ENCODE measurements at places on chromosomes 12 and 14. TPM values are rescaled to one million over a fixed set of nuclear protein-coding genes. Genes with fewer than 3 reads are reported as not detected.

C12orf50 gene
- total RNA-seq: not detected

KITLG gene
- total RNA-seq: 10.2 TPM

STAC3 gene
- 3.6 TPM for total RNA-seq

TEX22 gene
- 1.3 TPM for total RNA-seq

MMP19 gene
- total RNA-seq: 3.5 TPM

SYCP3 gene
- total RNA-seq: not detected

P2RX7 gene
- total RNA-seq: 5.2 TPM

LRFN5 gene
- total RNA-seq: 8.0 TPM

TSHR gene
- total RNA-seq: 0.84 TPM

NKX2-1 gene
- total RNA-seq: not detected

DNA sequence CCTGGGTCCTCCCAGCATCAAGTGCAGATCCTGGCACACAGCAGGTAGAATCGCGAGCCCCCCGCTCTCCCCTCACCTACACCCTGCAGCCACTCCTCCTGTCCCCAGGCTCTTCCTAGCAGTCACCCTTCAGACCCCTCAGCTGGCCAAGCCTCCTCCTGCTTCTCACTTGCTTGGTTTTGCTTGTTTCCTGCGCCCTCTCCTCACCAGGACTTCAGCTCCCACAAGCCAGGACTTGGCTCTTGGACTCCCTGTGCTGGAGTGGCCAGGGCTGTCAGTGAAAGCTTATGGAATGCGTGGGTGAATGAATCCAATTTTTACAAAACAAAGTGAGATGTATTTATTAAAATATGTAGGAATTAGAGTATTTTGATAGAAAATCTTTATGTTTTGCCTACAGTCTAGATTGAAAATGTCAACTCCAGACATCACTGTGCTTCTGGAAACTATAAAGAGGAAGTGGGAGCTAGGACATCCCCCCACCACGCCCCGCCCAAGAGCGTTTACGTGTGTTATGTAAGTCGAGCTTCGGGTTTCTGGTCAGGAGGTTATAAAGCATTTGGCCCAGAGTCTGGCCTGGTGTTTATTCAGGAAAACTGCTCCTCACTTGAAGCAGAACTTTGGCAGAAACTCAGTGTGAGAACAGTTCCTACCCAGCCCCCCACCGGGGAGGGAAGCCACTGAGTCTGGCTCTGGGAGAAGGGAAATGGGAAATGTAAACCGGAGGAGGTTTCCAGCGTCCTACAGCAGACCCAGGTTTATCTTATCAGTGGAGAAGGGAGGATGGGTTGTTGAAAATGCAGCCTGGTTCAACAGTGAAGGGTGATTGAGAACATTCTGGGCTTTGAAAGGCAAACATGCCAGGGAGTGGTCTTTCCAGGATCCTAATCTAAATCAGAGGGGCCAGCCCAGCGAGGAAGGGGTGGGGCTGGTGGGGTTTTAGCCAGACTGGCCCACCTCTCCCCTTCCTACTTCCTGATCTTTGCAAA lies 8.8 kb downstream of the ALDH2 start:
- DNase-seq: peak; percentile 49

GRCh38 chr14:66234411-66234810 lies 251.8 kb upstream of the CCDC196 start:
- no peak for DNase-seq

- DNase-seq: no peak
These were observed 36.1 kb downstream of the ZFP36L1 start for GRCh38 chr14:68756734-68757133.

GRCh38 chr12:108580531-108580930 lies 17.4 kb downstream of the TMEM119 start:
- DNase-seq: no peak

GRCh38 chr12:119573086-119573485 lies 20.5 kb upstream of the TMEM233 start:
- no peak for DNase-seq

- no peak for DNase-seq
These were observed 57.8 kb upstream of the ACTN1 start for GRCh38 chr14:69036757-69037506.

DNA sequence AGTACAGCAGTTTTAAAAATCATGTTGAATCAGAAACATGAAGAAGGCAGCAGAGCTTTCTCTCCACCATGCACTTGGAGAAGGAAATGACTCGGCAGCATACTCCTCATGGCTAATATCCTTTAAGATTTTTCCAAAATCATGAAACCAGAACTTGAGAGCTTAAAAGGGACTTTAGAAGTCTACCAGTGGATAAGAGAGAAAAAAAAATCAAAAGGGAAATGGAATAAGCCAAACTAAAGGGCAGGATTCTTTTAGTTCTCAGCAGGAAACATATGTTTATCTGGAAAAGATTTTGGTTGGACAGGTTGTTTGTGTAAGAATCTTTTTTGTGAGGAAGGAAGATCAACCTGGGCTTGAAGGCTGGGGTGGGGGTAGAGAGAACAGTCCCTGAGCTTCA lies 111.8 kb downstream of the PRKCH start:
- DNase-seq: no peak

GRCh38 chr12:20815574-20815973 lies 5.1 kb downstream of the SLCO1B3 start:
- DNase-seq: no peak

DNA sequence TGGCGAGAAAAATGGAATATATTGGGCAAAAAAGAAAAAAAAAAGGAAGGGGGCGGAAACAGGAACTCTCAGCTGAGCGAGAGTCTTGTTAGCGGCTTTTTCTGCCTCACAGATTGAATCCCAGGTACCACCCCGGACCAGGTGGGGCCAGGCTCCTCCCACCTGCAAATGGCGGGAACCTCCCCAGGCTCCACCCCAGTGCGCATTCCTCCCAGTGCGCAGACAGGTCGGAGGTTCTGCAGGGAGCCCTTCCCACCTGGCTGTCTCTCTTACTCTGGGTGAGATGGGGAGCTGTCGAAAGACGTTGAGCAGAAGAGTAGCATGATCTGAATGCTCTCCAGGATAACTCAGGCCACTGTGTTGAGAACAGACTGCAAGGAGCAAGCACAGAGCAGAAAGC lies 57.0 kb upstream of the ETV6 start:
- no peak for DNase-seq

DNA sequence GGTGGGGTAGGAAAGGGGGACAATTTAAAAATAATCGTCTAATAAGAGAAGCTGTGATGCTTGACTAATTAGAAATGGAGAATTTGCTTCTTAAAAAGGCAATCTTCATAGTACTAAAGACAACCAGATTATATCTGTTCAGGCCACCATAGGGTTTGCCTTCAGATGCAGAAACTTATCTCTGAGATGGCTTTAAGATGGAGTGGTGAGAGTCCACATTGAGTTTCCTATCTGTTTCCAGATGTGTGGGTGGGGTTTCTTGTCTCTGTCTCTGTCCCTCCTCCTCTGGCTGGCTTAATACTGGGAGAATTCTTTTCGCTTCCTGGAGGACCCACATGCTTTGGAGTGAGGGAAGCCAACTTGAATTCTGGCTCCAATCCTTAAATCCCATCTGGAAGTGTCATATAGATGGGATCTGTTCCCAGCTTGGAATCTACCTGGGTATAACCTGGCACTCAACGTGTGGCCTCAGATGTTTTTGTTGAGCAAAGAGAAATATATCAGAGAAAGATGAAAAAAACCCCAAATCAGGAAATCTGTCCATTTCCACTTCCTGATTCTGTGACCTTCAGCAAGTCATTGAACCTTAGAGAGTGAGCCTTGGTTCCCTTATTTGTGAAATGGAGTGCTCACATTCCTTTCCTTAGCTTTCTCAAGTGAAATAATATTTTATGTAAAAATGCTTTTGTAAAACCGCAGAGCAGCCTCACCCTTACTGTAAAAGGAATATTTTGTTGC lies 66.4 kb downstream of the CHST11 start:
- DNase-seq: no peak

- DNase-seq: no peak
These were observed 11.5 kb downstream of the FOXA1 start for GRCh38 chr14:37583358-37584210.

- DNase-seq: no peak
These were observed 5.5 kb upstream of the HOXC11 start for GRCh38 chr12:53967421-53967925.

DNA sequence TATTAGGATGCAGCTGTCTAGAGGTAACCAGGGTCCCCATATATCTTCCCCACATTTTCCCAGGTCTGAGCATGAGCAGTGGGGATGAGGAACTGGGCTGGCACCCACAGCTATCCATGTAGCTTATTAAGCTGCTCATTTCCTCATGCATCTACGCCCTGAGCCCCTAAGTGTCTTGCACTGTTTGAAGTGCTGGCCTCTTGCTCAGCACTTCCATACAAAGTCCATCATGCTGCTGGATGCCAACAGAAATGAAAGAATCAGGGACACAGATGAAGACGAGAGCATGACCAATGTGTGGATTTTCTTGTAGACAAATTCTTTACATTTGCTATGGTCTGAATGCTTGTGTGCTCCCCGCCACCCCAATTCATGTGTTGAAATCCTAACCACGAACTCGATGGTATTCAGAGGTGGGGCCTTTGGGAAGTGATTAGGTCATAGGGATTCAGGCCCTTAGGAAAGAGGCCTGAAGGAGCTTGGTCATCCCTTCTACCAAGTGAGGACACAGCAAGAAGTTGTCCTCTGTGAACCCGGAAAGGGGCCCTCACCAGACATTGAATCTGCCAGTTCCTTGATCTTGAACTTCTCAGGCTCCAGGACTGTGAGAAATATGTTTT lies 54.5 kb downstream of the C12orf75 start:
- DNase-seq: no peak

DNA sequence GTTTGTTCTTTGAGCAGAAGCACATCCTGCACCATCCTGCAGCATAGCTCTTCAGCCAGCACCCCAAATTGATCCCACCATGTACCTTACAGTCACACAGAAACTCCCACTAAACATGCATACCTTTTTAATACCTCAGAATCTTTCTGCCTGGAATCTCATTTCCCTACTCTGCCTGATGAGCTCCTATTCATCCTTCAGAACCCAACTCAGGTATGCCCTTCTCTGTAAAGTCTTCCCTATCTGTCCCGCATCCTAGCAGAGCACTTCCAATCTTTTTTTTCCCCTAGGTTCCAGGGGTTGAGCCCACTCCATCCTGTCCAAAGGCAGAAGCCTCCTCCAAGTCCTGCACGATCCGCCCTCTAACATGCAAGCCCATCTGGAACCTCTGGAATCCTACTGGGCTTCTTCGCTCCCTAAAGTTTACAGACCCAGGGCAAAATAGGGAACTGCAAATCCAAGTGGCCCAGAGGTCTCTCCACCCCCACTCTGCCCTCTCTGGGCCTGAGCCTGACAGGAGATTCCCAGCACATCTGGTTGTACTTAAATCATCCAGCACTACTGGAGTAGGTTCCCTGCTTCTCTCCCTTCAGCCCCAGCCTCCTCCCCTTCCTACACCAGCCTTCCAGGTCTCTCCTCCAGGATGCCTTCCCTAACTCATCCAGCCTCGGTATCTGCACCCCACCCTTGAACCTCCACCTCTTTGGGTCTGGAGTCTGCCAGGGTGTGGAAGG lies 4.1 kb upstream of the FIGNL2 start:
- no peak for DNase-seq

GRCh38 chr12:107277855-107278254 lies 184.5 kb upstream of the CRY1 start:
- no peak for DNase-seq

DNA sequence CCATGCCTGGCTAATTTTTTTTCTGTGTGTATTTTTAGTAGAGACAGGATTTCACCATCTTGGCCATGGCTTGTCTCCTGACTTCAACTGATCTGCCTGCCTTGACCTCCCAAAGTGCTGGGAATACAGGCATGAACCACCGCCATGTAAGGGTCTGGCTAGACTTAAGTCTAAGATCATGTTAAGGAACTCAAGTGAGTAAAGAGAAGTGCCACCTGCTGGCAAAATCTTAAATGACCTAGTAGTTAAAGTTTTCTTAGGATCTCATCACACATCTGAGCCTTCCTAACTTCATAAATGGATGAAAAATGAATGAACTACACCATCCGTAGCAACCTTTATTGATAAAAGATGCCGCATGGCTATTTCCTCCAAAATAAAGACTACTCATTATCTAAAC lies 1.7 kb upstream of the C12orf56 start:
- DNase-seq: no peak

GRCh38 chr12:55736780-55737580 lies 5.9 kb upstream of the GDF11 start:
- peak; percentile 66 for DNase-seq

GRCh38 chr12:15688838-15689625 lies 100.2 kb downstream of the EPS8 start:
- DNase-seq: no peak

GRCh38 chr12:115709540-115710011 lies 567.9 kb downstream of the MED13L start:
- peak; percentile 48 for DNase-seq

- DNase-seq: no peak
These were observed 174.0 kb upstream of the DIO2 start for GRCh38 chr14:80385336-80385735.

DNA sequence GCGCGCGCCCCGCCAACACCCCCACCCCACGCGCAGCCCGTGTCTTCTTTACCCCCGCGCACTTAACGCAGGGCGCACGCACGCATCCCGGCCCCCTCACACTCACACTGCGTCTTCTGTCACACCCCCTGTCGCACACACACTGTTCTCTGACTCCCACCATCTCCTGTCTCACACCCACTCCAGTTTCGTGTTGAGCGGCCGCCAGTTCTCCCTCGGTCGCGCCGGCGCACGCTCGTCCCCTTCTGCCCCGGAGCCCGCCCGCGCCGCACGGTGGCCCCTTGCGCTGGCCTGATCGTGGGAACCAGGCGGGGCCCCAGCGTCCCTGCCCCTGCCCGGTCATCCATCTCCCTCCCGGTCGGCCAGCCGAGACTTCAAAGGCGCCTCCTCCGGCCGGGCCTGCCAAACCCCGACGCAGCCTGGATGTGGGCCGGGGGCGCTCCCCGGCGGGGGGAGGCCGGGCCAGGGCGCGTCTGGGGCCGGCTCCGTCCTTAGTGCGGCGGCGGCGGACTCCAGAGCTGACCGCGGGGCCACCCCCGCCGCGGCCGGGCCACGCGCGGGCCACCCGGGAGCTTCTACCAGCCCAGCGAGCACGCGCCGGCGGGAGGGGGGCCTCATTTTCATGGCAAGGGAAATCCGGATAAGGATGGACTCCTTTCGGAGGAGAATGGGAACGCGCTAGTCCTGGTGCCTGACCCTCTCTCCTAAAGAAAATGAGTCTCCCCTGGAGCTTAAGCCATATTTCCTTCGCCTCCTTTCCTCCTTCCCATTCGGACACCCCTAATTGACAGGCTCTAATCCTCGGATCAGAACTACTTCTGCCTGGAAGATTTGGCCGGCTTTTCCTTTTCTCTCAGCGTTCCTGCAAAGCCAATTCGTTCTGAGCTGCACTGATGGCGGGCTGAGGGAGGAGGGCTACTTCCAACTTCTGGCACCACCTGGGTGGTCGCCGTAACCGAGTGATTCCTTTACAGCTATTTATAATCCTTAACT lies 82.0 kb upstream of the HMGA2 start:
- no peak for DNase-seq

- no peak for DNase-seq
These were observed 55.7 kb downstream of the METTL25 start for GRCh38 chr12:82414044-82414443.
